ENCODE measurements at places on chromosomes 12 and 14. TPM values are rescaled to one million over a fixed set of nuclear protein-coding genes. Genes with fewer than 3 reads are reported as not detected.

GRCh38 chr14:73862480-73862879 is 10.8 kb downstream of the PTGR2 start:
- no peak for DNase-seq

NPFF gene
- not detected for total RNA-seq

GRCh38 chr14:77613201-77613600 is 3.2 kb downstream of the SPTLC2 start:
- DNase-seq = no peak

DNA sequence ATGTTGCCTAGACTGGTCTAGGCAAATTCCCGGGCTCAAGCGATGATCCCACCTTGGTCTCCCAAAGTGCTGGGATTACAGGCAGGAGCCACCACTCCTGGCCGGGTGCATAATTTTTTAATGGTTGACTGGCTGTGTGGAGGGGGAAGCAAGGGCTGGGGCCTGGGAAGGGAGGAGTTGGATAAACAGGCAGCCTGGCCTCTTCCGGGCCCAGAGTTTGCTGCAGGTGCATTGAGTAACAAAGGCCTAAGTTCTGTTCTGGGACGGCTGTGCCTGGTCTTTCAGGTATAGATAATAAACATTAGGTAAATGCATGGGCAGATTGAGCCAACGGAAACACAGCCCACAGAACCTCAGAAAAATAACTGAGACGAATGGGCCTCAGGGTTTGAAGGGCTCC is 191.3 kb upstream of the TBX3 start:
- DNase-seq = no peak

DNA sequence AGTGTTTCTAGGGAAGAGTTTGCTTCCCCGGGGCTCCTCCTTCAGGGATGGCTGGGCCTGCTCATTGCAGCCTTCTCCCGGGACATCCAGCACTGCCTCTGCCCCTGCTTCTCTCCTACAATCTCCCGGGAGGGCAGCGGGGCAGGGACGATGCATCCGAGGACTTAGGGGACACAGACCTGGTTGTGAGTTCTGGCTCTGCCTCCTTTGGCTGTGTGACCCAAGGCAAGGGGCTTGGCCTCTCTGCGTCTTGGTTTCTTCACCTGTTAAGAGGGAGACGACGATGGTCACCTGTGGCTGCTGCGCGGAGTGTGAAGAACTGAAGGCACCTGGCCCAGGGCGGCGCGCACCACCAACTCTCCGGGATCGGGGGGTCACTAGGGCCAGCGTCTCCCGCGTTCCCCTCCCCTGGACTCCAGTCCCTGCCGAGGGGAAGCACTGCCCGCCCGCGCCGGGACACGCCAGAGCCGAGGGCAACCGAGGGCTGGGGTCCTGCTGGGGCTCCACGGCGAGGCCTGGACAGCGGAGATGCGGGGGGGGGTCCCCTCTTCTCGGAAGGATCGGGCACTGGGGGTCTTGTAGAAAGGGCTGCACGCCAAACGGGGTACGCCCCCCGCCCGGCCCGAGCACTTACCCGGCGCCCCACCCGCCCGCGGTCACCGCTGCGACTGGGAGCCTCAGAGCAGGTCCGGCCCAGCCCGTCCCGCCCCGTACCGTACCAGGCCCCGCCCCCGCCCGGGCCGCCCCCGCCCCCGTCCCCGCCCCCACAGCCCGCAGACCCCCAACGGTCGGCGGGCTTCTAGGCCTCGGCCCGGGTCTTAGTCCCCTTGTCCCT is at the start of gene HVCN1:
TSS of gene HVCN1 (minus strand) at position 670 of the 835 bp plus-strand sequence. CDS start 5,870 bp downstream, outside the sequence.
- DNase-seq = no peak

TSHR gene
- total RNA-seq = 0.20 TPM

DNA sequence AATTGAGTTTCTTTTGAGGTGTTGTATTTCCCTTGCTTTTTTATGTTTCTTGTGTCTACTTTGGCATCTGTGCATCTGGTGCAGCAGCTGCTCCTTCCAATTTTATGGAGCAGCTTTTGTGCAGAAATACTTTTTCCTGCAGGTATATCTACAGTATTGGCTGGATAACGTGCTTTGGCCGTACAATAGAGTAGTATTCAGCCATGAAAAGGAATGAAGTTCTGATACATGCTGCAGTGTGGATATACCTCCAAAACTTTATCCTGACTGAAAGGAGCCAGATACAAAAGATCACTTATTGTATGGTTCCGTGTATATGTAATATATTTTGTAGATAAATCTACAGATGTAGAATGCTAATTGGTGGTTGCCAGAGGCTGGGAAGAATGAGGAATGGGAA is 74.6 kb downstream of the ERC1 start:
- no peak for DNase-seq

DNA sequence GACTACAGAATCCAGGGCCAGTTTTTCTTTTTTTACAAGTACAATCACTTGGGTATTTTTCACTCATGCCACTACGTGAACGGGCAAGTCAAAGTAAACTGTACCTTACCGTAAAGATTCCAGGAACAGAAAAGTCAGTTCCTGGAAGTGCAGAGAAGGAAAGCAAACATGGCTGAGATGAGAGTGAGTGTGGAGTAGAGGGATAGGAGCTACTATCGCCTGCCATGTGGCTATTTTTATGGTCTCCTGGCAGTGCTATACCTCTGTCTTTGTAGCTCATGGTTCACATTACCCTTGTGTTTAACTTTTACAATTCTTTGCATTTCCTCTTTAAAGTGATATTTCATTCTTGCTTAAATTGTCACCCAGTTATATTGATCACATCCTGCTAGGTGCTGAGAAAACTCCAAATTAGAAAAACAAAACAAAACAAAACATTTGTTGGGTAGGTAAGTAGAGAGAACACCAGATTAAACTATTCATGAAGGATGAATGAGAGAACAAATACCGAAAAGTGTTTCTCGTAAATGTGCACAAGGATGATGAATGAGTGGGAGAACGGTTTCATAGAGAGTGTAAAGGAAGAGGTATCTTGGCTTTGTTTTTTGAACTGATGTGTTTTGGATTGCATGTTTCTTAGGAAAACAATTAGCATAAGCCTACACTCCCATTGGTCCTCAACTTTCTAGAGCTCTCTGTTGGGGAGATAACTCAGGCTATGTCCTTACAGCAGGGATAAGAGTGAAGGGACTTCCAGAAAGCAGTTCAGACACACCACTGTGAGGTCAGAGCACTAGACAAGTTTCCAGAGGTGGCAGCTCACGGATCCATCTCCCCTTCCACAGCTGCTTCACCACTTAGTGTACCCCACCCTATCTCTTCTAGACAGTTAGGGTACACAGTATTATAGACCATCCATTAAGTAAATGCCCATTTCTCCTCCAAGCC is 163.7 kb downstream of the IPO8 start:
- no peak for DNase-seq

- no peak for DNase-seq
Measured at GRCh38 chr14:33444136-33444535, 505.5 kb downstream of the NPAS3 start.

DNA sequence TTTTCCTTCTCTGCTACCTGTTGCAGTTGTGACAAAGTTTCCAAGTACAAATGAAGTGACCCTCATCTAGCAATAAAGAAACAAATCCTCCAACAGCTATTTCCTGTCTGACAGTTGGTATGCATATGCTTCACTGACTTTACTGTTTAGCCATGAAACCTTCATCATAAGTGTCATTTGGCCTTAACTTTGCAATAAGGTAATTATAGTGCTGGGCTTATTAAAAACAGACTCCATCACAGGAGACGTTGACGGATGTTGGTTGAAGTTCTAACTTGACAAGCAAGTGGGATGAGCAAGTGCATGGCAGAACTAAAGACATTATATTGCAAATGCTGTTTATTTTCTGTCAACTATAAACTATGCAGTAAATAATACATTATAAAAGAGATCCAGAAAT is 425.2 kb downstream of the RPS29 start:
- no peak for DNase-seq

- no peak for DNase-seq
Measured at GRCh38 chr14:71341156-71341555, 433.9 kb downstream of the PCNX1 start.

GLIPR1L1 gene
- total RNA-seq = not detected

DNA sequence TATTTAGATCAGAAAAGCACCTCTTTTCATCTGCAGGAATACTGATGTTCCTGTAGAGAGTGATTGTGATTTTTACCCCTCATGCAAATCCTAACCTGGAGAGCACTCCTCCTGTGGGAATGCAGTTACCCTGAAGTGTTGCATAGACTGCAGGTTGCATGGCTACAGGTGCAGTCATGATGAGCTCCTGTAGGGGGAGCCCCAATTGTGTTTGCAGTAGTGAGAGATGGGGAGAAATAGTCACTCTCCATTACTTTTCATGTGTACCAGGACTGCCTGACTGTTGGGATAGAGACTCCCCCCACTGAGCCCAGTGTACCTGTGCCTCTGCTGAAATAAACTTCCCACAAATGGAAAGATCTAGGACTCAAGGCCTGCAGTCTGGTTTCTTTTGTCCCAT is 1086.5 kb downstream of the SLC6A15 start:
- peak; percentile 5 for DNase-seq

KRT86 gene
- total RNA-seq = 13.6 TPM

TMCC3 gene
- not detected for total RNA-seq

- no peak for DNase-seq
Measured at GRCh38 chr12:121918679-121919038, 267 bp downstream of the CFAP251 start.

DNA sequence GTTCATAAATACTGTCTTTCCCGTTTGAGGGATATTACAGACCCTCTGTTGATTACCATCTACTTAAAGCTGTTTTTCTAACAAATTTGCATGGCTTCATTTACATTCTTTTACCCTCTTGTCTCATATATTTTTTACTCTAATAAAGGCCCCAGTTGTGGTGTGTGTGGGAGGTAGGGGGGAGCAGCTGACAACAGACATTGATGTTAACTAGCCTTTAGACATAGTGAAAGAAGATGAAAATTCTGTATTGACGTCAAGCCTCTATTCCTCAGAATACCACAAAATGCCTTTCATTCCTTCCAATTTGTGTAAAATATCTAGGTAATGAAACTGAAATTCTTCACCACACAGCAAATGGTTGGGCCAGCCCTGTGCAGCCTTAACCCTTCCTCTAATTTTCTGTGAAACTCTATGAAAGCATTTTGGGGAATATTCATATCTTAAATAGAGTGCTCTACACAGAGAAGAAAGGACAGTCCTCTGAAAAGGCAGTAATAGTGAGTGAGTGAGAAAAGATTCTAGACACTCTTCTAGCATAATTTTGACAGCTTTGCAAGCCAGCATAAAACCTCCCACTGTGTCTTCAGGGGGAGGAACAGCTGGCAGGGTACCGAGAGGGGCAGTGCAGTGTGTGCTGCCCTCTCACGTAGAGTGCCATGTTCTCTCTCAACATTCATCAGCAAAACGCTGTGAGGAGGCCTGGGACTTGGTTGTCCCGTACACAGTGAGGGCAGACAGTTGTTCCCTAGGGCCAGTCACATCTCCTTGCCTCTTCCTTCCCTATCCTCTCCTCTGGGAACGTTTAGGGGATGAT is 20.1 kb upstream of the CERS5 start:
- DNase-seq = peak; percentile 71

DNA sequence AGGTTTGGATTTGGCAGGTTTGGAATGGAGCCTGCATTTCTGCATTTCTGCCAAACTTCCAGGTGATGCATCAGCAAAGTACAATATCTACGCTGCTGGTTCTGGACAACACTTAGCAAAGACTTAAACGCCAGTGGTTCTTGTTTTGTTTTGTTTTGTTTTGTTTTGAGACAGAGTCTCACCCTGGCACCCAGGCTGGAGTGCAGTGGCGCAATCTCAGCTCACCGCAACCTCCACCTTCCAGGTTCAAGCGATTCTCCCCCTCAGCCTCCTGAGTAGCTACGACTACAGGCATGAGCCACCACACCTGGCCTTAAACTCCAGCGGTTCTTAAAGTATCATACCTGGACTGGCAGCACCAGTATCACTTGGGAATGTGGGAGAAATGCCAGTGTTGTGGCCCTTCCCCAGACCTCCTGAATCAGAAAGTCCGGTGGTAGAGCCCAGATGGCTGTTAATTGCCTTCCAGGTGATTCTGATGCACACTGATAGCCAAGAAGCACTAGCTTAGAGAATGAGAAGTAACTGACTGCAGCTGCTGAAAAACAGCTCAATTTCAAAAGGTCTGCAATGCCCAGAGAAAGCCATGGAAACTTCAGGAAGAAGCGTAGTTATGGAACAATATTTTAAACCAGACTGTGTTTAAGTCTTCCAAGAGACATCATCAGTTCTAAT is 114.8 kb upstream of the FOXN3 start:
- DNase-seq = no peak

- DNase-seq = no peak
Measured at GRCh38 chr12:125262851-125263250, 197.6 kb downstream of the AACS start.

- DNase-seq = no peak
Measured at GRCh38 chr12:1507308-1507707, 87.1 kb downstream of the FBXL14 start.

- DNase-seq = no peak
Measured at GRCh38 chr12:4451694-4452093, 6.1 kb upstream of the FGF6 start.

GRCh38 chr14:28635387-28635786 is 131.2 kb upstream of the FOXG1 start:
- DNase-seq = no peak

- DNase-seq = no peak
Measured at GRCh38 chr14:26187996-26188620, 409.7 kb downstream of the NOVA1 start.

- DNase-seq = peak; percentile 88
Measured at GRCh38 chr12:109822951-109823411, 10.2 kb downstream of the TRPV4 start.

SNAPC1 gene
- 11.0 TPM for total RNA-seq

DNA sequence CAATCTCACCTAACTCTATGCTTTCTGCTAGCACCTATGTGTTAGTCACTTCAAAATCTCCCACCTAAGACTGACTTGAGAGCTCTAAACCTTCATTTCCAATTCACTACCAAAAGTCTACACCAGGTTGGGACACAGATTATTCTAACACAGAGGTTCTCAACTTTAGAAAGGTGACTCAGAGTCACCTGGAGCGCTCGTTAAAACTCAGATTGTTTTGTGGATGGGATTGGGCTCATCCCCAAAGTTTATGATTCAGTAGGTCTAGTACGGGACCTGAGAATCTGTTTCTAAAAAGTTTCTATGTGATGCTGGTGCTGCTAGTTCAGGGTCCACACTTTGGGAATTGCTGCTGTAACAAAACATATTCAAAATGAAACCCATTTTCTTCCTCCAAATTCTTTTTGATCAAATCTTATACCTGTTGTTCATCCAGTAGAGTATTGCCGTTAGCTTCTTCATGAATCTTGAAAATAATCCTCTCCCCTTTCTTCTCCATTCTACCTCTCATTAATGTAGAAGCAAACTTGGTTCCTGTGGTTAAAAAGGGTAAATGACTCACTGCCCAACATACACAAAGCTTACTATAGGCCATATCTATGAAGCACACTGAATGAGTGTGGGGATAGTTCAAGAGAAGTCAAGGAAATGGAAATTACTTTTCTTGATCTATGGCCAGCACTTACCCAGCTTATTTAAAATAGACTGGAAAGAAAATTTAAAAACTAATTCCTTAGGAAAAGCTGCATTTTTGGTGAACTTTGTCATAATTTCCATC is 206.7 kb downstream of the KIF21A start:
- DNase-seq = no peak

GRCh38 chr12:120666571-120667390 is 20.2 kb upstream of the MLEC start:
- DNase-seq = no peak

TMEM132C gene
- not detected for total RNA-seq

- DNase-seq = no peak
Measured at GRCh38 chr12:123401753-123402683, 18.1 kb downstream of the KMT5A start.

Measured in MG63 (cell line).